MCF 10A (cell line): ENCODE measurements at places on chromosomes 11 and 22.
A peak's percentile ranks its signal among the peaks of the same experiment; 100 is the strongest.

- DNase-seq, result no peak
Observed at GRCh38 chr11:72334651-72335050, 90.7 kb upstream of the PHOX2A start.

DNA sequence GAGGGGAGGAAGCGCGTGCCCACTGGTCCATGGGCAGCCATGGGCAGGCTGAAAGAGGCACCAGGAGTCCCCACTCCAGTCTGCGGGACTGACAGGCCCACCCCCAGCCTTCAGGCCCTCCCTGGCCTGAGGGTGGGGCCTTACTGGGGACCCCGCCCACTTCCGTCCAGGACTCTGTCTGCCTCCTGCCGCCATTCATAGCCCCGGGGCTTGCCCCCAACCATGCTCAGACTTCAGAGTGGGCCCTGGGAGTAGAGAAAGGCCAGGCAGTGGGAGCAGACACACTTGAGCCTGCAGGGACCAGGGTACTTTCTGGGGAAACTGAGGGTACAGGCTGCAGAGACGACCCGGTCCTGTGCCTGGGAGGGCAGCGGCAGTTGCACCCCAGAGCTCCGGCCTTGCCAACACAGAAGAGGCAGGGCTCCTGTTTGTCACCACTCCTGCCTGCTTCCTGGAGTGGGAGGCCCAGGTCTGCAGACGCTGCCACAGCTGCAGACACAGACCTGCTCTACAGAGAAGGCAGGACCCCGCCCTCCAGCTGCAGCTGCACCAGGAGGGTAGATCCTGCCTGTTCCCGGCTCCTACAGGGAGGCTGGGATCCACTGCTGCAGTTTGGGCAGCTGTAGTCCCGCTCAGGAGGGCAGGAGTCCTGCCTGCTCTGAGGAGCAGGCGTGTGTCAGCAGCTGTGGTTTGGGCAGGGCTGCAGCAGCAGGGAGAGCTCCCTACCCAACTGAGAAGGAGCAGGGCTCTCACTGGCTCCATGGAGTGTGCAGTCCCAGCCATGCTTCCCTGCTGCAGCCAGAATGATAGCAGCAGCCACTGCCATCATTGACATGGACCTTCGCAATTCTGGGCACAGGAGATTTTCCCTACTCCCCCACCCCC, 387.9 kb upstream of the ANO3 start:
- DNase-seq, result no peak

DNA sequence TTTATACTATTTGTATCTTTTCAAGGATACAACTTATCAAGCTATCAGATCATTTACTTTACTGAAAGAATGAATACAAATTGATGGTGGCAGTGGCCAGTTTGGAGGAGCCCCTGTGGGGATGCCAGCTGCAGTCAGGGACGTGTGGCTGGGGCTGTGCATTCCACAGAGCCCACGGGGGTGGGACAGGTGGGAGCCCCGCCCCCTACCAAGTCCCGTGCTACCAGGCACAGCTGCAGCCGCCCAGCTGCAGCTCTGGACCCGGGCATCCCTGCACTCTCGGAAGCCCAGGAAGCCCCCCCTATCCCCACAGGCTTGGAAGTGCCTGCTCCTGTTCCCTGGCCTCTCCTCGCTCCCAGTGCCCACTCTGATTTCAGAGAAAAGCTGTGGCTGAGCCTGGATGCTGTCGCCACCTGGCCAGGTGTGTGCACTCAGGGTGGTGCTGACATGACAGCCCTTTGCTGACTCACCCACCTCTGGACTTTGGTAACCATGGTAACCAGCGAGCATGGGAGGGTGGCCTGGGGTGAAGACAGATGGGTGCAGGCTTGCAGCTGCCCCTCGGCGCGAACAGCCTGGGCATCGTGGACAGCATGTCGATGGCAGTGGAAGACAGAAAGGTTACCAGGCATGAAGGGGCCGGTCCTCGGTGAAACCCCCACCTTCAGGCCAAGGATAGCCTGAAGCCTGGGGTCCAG, 138.1 kb downstream of the SBF2 start:
- peak; percentile 17 for DNase-seq

- no peak for DNase-seq
Observed at GRCh38 chr11:120784566-120785251, 239.2 kb upstream of the TBCEL start.

DNA sequence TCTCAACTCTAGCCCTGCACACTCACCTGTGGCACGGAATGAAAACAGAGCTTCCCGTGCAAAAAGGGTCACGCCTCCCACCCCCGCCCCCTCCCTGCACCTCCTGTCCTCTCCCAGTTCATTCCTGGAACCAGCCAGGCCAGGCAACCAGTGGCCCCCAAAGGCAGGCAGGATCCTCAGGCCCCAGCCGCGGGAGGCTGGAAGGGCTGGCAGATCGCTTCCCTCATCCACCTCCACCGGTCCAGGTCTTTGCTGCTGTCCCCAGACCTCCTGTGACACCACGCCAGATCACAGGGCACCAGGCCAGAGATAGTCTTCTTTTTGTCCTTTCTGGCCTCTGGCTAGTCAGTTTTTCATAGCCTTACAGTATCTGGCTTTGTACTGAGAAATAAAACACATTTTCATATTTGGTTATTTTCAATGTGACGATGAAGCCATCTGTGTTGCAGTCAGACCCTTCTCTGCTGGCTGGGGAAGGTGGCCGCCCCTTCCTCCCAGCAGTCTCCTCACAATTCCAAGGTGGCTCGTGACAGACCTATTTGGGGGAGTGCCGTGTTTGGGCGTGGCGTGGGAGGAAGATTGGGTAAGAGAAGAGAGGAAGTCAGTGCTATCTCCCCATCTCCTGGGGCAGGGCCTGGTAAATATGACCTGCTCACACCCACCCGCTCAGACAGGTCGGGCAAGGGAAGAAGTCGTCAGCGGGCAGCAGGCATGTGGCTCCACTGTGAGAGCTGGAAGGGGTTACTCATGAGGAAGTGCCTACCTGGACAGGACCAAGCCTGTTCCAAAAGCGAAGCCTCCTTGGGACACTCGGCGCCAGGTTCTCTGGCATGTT, 9.1 kb downstream of the SSH3 start:
- peak; percentile 75 for DNase-seq

GRCh38 chr11:71281831-71282230, 29.5 kb upstream of the SHANK2 start:
- DNase-seq, result no peak
